Activated naive CD4-positive, alpha-beta T cell treated with anti-CD3 and anti-CD28 coated beads, Interleukin-2, amount 50 U/mL, for 16 hours (primary cell): ENCODE measurements at places on chromosomes 5 and 9.

DNA sequence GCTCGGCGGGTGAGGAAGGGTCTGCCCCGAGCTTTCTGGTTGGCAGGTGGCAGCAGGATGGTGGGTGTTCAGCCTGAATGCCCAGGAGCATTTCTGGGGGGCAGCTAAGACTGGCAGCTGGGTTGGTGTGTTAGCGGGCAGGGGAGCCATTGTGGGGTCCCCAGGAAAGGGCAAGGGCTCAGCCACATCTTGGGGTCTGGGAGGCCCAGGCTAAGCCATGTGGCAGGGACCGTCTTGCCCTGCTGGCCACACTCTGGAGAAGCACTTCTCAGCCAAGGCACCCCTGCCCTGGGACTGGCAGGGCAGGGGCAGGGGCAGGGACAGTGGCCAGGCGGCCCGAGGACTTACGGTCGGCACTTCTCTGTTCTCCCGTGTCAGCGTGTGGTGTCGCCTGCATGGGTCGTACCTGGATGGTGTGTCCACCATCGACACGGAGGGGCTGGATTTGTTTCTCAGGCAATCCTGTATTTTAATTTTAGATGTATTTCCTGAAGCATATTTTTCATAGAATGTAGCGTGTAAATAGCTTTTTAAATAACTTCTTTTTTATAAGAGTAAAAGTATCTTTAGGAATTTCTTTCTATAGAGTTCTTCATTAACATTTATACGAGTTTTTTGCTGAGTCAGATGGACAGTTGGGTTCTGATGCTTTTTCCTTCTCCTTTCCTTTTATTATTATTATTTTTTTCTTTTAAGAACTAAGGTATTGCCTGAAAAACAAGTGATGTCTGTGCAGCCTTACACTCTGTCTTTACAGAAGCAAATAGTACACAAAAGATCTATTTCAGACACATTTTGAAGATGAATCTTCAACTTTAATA is 102.0 kb downstream of the PHF2 start:
- no peak for DNase-seq

DNA sequence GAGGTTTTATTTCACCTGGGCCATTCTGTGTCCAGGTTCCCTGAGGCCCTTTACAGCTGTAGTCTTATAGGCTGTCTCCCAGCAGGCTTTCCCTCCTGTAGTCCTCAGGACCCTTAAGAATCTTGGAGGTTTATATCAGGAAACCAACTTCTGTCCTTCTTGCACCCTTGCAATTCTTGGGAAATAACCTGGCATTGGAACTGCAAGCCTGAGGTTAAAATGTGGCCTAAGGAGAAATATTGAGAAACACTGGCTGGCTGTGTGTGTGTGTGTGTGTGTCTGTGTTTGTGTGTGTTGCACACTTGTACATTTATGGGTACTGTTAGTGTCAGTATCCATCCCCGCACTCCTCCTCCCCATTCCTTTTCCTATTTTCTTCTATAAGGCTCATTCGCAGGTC is 168.9 kb downstream of the PAPPA start:
- no peak for DNase-seq

- peak; percentile 52 for DNase-seq
These were observed 232.5 kb downstream of the ARHGAP26 start for GRCh38 chr5:143002459-143003327.

- DNase-seq = no peak
These were observed 163.4 kb downstream of the FER start for GRCh38 chr5:108911055-108911454.

- no peak for DNase-seq
These were observed 54.6 kb downstream of the MARCHF3 start for GRCh38 chr5:126975796-126976195.

GRCh38 chr5:120124961-120125360 is 339.1 kb upstream of the PRR16 start:
- DNase-seq = no peak

GRCh38 chr9:79858508-79858907 is 286.7 kb downstream of the TLE4 start:
- no peak for DNase-seq

DNA sequence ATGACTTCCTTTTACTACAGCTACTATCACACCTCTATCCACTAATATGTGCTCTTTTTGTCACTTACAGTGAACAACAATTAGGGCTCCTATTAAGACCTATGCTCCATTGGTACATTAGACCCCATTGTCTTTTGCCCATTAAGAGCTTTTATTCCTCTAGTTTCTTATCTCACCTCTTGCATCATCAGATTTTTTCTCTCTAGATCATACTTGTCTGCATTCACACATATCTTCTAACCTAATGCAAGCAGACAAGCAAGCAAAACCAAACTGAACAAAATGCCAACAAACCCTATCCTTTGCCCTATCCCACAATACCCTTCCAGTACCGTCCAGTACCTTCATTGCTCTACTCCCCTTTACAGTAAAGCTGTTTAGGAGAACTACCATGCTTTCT is 10.1 kb upstream of the RBM27 start:
- no peak for DNase-seq

DNA sequence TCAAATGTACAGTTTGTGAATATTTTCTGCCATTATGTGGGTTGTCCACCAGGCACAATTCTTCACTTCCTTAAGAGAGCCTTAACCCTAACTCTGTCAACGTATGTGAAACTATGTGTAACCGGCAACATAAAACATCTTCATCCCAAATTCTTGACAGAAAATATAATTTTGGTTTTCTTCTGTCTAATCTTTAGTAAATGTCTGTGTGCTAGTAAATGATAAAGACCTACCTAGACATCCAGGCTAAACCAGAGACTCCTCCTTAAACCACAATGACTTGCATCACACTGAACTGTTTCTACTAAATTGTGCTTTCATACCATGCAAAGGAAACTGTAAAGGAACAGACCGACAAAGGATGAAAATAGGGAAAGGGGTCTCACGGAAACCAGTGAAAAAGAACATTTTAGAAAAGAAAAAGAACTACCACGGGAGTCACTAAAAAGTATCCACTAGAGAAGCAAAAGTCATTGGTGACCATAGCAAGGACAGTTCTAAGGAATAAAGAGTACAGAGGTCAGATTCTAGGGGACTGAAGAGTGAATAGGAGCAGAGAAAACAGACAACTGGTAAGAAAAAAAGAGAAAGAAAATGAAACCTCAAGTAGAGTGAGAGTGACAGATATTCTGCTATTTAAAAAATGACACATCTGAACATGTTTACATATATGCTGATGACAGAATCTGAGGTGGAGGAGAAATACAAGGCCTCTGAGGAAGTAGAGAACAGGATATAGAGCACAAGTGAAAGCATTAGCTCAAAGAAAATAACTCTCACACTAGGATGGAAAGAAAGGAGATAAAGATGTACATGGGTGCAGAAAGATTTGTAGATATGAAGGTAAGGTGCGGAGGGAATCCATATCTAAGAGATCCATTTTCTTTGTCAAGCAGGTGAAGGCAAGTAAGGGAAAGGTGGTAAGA is 49.4 kb downstream of the FNIP1 start:
- DNase-seq = no peak

DNA sequence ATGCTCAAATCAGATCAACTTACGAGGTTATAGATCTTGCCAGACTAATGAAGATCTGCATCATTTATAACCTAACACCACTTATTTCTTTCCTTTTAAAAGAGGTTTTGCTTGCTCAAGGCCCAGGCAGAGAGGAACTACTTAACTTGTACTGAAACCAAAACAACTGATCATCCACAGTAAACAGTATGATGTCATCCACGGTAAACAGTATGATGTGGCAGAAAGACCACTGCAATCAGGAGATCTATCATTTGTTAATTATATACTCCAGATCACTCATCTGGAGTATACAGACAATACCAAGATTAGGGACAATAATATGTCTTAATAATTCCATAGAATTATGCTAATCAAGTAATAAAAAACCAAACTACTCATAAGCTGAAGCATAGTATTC is 116.8 kb downstream of the ADAMTS6 start:
- DNase-seq = no peak

- peak; percentile 7 for DNase-seq
These were observed 14.0 kb upstream of the RNU6ATAC start for GRCh38 chr9:134178394-134178767.

GRCh38 chr5:15719784-15720183 is 219.8 kb downstream of the FBXL7 start:
- no peak for DNase-seq
